Activated naive CD4-positive, alpha-beta T cell (primary cell): ENCODE measurements at places on chromosomes 7 and 10.

- no peak for DNase-seq
Observed at GRCh38 chr7:106485031-106485551, 175.9 kb downstream of the CCDC71L start.

- no peak for DNase-seq
Observed at GRCh38 chr7:128446306-128446705, 9.4 kb upstream of the HILPDA start.

GRCh38 chr7:1530946-1531262, 402 bp downstream of the MAFK start:
- no peak for DNase-seq

DNA sequence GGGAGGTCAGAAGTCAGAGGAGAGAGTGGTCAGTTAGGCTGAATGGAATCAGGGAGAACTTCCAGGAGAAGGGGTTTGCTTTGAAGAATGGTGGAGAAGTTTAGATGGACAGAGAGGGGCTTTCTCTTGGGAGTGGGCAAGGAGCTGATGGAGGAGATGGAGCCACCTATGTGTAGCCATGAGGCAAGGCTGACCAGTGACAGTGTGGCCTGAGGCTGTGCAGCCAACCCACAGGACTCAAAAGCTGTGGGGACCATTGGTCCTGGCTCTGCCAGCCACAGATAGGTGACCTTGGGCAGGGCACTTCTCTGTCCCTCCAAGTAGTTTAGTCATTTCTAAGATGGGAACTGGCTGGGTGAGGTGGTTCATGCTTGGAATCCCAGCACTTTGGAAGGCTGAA, 18.7 kb downstream of the NEURL1 start:
- DNase-seq = no peak

DNA sequence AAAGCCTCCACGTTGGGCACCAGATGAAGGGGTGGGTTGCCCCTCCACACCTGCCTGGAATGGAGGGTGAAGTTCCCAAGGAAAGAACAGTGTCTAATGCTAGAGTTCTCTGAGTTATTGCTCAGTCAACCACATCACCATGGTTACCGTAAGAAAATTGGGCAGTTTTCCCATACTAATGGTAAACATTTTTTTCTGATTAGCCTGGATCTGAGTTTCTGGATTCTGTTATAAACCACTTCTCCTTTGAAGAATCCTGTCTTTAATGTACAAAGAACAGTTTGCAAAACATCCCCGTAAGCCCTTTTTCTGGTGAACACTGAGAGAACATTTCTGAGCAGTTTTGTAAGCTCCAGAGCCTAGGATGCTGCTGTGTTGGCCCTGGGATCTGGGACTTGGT, 45.5 kb downstream of the ABCC2 start:
- no peak for DNase-seq

- no peak for DNase-seq
Observed at GRCh38 chr10:62461120-62461519, 87.0 kb downstream of the ZNF365 start.

DNA sequence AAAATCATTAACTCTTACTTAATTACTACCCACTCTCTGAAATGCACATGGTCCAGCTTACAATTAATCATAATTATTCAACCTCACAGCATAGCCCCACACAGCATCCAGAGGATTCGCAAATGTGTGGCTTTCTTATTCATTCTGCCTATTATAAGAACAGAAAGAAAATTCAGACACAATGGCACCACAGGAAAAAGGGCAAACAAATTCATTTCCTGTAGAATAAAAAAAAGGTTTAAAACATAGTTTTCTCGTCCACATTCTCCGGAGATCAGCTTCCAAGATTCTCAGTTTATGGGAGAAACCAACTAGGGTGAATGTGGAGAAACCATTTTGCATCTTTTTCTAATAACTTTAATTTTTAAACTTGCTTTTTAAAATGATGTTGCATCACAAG, 201.6 kb downstream of the PARD3 start:
- DNase-seq = no peak

DNA sequence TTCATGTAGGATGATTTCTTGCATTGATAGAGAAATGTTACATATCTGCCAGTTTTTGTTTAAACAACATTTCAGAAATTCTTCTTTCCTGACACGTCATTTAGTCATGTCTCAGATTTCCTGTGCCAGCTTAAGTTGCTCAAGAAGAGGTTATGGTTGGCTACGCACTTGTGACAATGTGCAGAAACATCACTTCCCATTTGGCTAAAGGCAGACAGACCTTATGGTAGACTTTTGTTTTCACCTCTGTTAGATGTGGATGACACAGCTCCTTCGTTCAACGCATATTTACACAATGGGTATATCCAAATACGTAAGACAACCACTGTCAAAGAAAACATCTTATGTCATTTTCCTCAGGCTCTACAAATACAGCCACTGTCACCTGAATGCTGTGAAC, 125.8 kb downstream of the DOCK4 start:
- no peak for DNase-seq

- DNase-seq = no peak
Observed at GRCh38 chr10:110833234-110833940, 38.3 kb upstream of the PDCD4 start.

DNA sequence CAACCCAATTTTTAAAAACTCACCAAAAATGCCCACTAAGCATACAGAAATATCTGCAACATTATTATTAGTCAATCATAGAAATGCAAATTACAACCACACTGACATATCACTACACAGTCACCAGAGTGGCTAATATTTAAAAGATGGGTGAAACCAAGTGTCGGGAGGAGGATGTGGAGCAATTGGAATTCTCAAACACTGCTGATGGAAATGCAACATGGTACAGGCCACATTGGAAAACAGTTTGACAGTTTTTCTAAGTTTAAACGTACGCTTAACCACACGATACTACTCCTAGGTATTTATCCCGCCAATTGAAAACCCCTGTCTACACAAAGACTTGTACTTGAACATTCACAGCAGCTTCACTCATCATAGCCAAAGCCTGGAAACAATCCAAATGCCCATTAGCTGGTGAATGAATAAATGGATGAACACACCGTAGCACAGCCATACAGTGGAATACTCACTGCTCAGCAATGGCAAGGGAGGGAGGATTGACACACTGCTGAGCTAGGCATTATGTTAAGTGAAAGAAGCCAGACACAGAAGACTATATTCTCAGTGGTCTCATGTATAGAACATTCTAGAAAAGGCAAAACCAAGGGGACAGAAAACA, 16.3 kb downstream of the GCK start:
- DNase-seq = no peak

DNA sequence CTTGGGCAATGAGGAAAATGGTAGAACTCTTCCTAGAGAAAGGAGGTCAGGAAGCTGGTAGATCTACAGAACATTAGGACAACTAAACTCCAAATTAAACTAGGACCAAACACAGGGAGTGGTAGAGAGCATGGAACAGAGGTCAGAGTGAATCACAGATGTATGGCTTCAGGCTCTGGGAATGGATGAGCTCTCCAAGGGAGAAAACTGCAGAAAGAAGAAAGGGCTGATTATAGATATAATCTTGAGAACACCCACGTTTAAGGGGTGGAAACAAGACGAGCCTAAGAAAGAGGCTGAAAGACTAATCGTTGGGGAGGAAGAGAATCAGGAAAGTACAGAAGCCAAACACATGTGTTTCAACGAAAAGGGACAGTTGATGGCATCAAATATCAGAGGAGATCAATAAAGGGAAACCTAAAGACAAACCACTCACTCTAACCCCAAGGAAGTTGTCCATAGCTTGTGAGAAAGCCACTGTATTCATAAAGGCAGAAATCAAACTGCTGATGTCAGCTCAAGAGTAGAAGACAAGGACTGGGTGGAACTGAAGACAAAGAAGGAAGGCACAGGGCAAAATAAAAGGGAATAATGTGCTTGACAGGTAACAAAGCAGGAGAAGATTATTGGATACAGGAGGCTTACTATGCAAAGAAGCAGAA, 41.4 kb downstream of the NUDCD3 start:
- DNase-seq = no peak

DNA sequence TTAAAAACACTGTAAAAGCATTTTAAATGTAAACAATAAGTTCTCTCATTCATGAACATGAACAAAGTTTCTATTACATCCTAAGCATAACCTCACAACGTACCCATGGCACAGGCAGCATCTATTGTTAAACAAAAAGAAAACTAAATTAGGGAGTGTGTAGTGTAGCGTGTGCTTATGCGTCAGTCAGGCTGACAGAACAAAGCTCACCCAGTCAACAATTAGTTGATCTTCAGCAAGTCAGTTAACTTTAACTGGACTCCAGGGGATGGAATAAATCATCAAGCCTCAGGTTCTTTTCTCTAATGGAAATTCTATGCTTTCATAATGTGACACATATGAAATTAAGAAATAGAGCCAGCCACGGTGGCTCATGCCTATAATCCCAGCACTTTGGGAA, 91.6 kb upstream of the ODAD2 start:
- no peak for DNase-seq

GRCh38 chr7:74514131-74514591, 60.5 kb downstream of the GTF2IRD1 start:
- no peak for DNase-seq

DNA sequence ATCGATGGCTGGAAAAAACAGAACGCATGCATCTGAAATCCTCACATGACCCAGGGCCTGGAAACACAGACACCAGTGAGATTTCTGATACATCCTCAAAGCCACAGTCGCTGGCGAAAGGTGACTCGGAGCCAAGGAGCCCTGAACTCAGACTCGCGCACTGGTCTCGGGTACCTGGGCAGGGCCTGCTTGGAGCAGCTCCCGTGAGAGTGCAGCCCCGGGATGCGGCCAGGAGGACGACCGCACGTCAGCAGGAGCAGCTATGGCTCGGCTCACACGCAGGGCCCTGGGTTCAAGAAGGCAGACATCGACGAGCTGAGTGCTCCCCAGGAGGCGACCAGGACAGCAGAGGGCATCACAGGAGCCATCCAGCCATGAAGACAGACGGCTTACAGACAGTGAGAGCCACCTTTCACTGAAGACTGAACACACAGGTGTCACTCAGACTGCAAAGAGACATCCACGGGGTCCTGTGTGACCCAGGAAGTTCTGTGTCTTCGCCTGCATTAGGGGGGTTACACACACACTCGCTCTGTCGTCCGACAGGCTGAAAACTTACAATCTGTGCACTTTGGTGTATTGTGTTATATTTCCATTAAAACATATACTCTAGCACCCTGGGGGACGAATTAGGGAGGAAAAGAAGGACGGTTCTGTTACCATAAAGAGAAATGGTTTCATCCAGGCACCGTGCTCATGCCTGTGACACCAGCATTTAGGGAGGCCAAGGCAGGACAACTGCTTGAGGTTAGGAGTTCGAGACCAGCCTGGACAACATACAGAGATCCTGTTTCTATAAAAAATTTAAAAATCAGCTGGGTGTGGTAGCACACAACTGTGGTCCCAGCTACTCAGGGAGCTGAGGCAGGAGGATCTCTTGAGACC, 227.7 kb downstream of the MAD1L1 start:
- no peak for DNase-seq
